Osteoblast (primary cell): ENCODE measurements at places on chromosomes 7 and 10. TPM values are rescaled to one million over a fixed set of nuclear protein-coding genes. Genes with fewer than 3 reads are reported as not detected.

Gene URGCP
- 28.9 and 30.4 TPM in 2 replicates for total RNA-seq

Gene CCAR1
- 47.4 and 49.2 TPM in 2 replicates for total RNA-seq

- H3K4me1 ChIP-seq: peaks cover 7% of the 10 kb centered on the region
- no peak for DNase-seq
- no peaks in the 10 kb centered on the region for H3K36me3 ChIP-seq
- H3K4me3 ChIP-seq: no peak overlapping the region
- H3K27me3 ChIP-seq: no peaks in the 10 kb centered on the region
Measured at GRCh38 chr7:129240119-129240820, 15.4 kb downstream of the AHCYL2 start.

GRCh38 chr7:72704894-72705293, 123.1 kb downstream of the TYW1B start:
- H3K27ac ChIP-seq: no peak overlapping the region
- no peaks in the 10 kb centered on the region for H3K36me3 ChIP-seq
- DNase-seq: no peak
- no peaks in the 10 kb centered on the region for H3K4me1 ChIP-seq
- no peaks in the 10 kb centered on the region for H3K27me3 ChIP-seq

DNA sequence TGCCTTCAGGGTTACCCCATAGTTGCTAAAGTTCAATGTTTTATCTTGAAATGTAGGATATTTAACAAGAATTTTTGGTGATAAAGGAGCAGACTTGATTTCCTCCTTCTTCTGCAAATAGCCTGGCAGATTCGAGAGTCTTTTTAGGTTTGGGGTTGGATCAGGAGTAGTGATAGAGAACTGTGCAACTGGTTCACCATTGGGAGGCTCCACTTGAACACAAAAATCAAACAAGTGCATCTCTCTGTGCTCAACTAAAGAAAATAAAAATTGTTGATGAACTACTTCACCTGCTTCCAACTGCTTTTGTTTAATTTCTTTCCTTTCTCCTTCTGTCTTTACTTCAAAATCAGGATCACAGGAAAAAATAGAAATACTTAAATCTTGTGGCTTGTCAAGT, 58.5 kb downstream of the MACC1 start:
- no peaks in the 10 kb centered on the region for H3K27me3 ChIP-seq
- H3K36me3 ChIP-seq: no peaks in the 10 kb centered on the region
- H3K27ac ChIP-seq: no peak overlapping the region

DNA sequence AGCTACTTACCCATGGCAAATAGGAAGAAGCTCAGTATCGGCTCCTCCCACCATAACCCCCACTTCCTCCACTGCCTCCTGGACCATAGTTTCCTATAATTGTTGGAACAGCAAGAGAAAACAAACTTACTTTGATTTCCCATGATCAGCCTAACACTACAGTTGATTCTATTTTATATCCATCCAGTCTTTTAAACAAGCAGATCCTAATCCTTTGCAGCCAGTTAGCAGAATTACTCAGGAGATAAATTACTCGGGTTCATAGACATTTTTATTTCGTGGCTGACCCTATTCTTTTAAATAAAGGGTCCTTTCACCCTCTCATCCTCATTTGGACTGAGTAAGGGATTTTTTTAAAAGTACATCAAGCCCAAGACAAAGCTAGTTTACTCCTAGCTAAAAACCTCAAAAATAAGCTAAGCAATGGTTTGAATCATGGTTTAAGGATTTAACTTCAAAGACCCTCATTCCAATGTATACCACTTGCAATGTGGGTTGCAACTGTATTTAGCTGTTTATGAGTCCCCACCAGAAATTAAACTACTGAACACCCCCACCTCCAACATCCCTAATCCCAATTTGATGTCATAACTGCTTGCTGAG, 8.0 kb downstream of the HNRNPA2B1 start:
- no peak overlapping the region for H3K4me3 ChIP-seq
- H3K27ac ChIP-seq: no peak overlapping the region
- H3K36me3 ChIP-seq: peaks cover 98% of the 10 kb centered on the region

DNA sequence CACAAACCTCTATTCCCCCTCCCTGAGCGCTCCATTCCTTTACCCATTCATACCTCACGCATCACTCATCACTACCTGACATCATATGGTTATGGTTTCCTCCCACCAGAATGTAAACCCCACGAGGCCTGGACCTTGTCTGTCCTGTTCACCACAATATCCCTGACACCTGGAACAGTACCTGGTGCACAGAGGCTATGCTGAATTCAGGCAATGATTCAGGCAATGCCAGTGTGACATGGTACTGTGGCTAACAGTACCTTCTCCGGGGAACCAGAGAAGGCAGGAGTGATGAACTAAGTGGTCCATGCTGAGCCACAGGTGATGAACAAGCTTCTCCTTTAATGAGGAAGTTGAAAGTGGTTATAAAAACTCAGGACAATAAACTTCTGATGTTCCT, 202.5 kb upstream of the PLXNA4 start:
- H3K27me3 ChIP-seq: no peaks in the 10 kb centered on the region
- no peak overlapping the region for H3K4me3 ChIP-seq
- H3K27ac ChIP-seq: no peak overlapping the region
- DNase-seq: no peak

GRCh38 chr7:44432381-44432977, 58.0 kb downstream of the NUDCD3 start:
- H3K4me3 ChIP-seq: no peak overlapping the region
- no peak for DNase-seq
- no peak overlapping the region for H3K27ac ChIP-seq
- H3K27me3 ChIP-seq: no peaks in the 10 kb centered on the region
- no peaks in the 10 kb centered on the region for H3K4me1 ChIP-seq
- no peaks in the 10 kb centered on the region for H3K36me3 ChIP-seq

- no peak overlapping the region for H3K27ac ChIP-seq
- no peaks in the 10 kb centered on the region for H3K27me3 ChIP-seq
- peaks cover 12% of the 10 kb centered on the region for H3K4me1 ChIP-seq
- no peak overlapping the region for H3K4me3 ChIP-seq
Measured at GRCh38 chr7:77693830-77694583, 2.3 kb upstream of the RSBN1L start.

GRCh38 chr7:69787736-69788431, 189.6 kb downstream of the AUTS2 start:
- DNase-seq: no peak
- peaks cover 4% of the 10 kb centered on the region for H3K4me1 ChIP-seq
- H3K36me3 ChIP-seq: no peaks in the 10 kb centered on the region
